ENCODE measurements at places on chromosomes 7 and 10. TPM values are rescaled to one million over a fixed set of nuclear protein-coding genes. Genes with fewer than 3 reads are reported as not detected.

Gene TRIM50
- not detected for total RNA-seq

Gene FAM24B
- 3.8 TPM for total RNA-seq

Gene PAOX
- total RNA-seq, result 7.2 TPM

Gene JMJD1C
- 94.0 TPM for total RNA-seq

Gene SPDYE2B
- not detected for total RNA-seq

Gene MRC1
- not detected for total RNA-seq

Gene TOMM7
- 239 TPM for total RNA-seq

Gene ASAH2
- total RNA-seq, result 1.2 TPM

Gene PPP3CB
- total RNA-seq, result 21.2 TPM

Gene UCMA
- not detected for total RNA-seq

Gene HYCC1
- 40.5 TPM for total RNA-seq

Gene CPVL
- not detected for total RNA-seq
